Aorta (tissue), 5 donors: ENCODE measurements at places on chromosomes 16 and 17. TPM values are rescaled to one million over a fixed set of nuclear protein-coding genes. Genes with fewer than 3 reads are reported as not detected.
A peak's percentile ranks its signal among the peaks of the same experiment; 100 is the strongest.

DNA sequence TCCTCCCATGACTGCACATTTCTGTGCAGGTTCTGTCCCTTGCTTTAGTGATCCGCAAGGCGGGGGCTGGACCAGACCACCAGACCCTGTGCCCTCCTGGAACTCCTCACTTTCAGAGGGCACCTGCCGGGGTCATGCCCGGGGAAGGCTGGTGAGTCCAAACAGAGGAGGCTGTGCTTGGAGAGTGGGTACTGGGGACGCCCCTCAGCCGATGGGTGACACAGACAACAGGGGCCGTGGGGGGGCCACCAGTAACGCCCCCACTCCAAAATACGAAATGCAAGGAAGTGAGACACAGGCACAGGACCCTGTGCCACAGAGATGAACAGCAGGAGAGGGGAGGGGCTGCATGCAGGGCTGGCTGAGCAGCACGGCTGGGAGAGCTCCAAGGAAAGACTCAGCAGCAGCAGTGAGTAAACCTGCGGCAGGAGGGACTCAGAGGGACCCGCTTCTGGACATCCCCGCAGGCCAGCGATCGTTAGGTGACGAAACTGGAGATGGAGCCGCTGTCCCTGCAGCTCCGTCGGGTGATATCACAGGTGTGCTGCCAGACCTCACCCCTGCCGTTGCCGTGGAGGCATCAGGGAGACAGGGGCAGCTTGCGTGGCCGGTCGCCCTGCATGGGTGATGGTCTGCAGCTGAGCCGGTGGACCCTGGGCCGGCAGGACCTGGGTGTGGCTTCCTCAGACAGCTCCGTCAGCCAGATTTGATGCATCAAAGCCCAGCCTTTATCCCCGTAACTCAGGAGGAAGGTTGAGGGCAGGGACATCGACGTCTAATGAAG is 71.2 kb upstream of the GNG13 start:
- peak; percentile 42 for DNase-seq

GRCh38 chr16:51114382-51114781 is 36.7 kb downstream of the SALL1 start:
- no peak for DNase-seq

DNA sequence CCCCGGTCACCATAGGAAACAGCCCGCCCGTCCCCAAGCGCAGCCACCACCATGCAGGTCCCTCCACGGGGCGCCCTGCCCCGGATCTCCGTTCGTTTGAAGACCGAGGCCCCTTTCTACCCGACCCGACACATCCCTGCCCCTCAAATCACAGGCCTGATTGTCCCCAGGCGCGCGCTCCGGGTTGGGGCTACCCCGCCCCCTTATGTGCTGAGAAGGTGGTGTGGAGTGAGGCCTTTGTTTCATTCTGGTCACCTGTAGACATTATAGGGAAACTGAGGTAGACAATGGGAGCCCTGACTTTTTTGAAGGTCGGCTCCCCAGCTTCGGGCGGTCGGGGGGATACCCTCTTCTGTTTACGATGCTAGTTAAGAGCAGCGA is 763 bp upstream of the ACTG1 start:
- peak; percentile 81 for DNase-seq

DNA sequence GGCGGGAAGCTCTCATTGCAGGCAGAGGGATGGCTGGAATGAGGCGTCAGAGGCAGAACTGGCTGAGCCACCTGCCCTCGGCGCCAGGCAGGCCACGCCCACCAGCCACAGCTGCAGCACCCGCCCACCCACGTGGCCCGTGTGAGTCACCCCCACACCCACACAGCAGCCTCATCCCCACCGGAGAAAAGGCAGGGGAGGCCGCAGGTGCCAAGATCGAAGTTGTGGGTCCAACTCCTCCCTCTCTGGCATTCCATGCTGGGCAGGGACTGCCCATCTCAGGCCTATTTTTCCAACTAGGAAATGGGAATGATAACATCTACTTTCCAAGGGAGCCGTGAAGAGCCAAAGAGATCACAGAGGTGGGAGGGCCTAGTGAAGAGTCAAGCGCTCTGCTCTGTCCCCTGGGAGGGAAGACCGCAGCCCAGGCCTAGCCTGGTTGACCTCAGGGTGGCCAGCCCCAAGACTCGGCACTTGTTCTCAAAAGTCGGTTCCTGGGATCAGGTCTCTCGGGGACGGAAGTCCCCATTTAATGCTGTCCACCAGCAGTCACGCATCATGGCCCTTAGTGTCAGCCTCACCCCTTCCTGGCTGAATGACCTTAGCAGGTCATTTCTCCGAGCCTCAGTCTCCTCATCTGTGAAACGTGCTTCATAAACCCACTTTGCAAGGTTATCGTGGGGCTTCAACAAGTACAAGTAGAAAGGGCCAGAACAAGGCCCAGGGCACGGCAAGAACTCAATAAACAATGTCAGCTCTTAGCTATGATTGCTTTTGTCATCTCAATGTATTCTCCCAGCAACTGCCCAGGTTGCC is at the start of gene TRPV3:
TSS of gene TRPV3 (minus strand) at position 45 of the 816 bp plus-strand sequence. CDS start 2,962 bp downstream, outside the sequence.
- peak; percentile 65 for DNase-seq

GRCh38 chr17:63429766-63430165 is 16.3 kb downstream of the CYB561 start:
- no peak for DNase-seq

DNA sequence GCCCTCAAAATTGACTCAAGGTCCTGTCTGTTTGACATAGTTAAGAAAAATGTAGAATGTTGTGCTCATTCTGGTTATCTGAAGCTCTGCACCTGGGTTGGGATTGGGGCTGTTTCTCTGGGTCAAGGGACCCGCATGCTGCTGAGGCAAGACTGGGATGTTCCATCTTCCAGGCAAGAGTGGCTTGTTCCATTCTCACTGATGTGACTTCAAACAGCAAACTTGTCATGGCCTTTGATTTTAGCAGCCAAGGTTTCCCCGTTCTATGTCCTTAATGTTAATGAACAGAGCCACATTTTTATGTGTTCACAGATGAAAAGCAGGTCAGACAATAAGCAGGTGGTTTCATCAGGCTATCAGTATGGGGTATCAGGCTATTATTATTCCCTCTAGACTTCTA is 25.7 kb downstream of the ST6GALNAC1 start:
- no peak for DNase-seq

- DNase-seq = no peak
Measured at GRCh38 chr17:32497431-32498205, 10.8 kb downstream of the CDK5R1 start.

- DNase-seq = no peak
Measured at GRCh38 chr16:13816701-13817100, 103.3 kb upstream of the ERCC4 start.

DNA sequence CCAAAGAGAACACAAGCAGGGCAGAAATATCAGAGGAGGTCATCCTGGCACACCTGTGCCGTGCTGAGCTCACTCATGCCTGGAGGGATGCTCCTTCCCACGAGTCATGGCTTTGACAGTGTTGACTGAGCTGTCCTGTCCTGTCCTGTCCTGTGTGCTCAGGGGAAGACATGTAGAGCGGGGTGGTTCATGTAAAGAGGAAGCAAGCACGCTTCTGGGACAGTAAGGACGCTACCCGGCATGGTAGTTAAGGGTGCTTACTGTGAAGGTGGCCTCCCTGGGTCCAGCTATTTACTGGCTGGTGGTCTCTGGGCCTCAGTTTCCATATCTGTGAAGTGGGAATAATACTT is 398 bp downstream of the LGALS9 start:
- no peak for DNase-seq

- peak; percentile 77 for DNase-seq
Measured at GRCh38 chr16:77937473-77938149, 84.7 kb upstream of the CLEC3A start.

DNA sequence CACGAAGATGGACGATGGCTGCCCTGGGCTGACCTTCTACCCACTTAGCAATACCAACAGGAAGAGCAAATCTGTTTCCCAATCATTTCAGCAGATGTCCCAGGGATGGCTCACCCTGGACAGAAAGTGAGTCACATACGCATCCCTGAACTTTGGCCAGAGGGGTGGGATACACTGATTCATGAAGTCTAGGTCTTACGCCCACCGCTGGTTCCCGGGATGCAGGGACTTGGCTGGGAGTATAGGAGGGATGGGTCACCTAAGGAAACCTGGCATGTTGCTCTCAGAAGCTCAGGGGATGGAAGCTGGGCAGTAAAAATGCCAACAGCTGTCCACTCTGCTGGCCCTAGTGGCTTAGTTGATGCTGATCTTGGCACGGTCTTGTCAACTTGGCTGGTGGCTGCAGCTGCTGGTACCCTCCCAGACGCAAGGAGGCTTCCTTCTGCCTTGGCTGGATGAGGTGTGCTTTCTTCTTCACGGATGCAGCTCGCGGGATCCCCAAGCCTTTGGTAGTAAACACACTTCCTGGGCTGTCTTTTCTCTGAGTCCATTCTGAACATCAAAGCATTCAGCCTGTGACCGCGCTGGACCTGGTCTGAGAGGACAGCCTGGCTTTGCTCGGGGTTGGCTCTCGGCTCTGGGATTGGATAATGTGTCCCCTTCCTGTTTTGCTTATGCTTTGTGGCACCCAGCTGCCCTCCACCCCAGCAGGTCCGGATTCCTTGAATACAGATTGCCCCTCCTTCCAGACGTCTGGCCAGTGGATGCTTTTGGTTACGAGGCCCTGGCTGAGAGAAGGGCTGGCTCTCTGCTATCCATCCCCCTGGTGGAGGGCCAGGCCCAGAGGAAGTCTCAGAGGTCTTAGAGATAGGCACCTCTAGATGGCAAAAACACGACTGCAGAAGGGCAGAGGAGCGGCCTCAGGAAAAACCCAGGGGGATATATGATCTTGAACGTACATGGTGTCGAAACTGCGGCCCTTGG is 71.5 kb downstream of the RAP1GAP2 start:
- no peak for DNase-seq

DNA sequence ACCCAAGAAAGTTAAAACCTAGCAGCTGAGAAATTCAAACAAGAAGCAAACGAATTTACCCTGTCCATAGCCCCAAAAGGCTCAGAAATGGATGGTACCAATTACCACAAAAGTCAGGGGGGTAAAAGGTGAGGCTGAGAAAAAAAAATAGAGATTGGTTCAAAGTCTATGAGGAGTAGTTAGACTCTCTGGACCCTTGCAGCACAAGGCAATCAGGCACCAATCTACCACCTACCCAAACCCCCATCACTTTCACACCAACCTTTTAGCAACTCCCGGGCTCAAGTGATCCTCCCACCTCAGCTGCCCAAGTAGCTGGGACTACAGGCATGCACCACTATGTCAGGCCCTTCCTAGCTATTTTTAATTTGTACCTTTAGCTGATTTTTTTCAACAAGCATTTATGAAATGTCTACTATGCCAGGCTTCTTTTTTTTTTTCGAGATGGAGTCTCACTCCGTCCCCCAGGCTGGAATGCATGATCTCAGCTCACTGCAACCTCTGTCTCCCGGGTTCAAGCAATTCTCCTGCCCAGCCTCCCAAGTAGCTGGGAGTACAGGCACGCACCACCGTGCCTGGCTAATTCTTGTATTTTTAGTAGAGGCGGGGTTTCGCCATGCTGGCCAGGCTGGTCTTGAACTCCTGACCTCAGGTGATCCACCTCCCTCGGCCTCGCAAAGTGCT is 40.8 kb downstream of the USP32 start:
- no peak for DNase-seq

- DNase-seq = no peak
Measured at GRCh38 chr17:66799849-66800537, 34.9 kb upstream of the CACNG5 start.

GRCh38 chr17:80449930-80450576 is 26.4 kb downstream of the NPTX1 start:
- DNase-seq = no peak

TMC5 gene
- total RNA-seq = 0.27 TPM

MYH2 gene
- not detected for total RNA-seq

ALDOC gene
- total RNA-seq = 27.1 TPM
